ENCODE measurements at places on chromosomes 4 and X.

DNA sequence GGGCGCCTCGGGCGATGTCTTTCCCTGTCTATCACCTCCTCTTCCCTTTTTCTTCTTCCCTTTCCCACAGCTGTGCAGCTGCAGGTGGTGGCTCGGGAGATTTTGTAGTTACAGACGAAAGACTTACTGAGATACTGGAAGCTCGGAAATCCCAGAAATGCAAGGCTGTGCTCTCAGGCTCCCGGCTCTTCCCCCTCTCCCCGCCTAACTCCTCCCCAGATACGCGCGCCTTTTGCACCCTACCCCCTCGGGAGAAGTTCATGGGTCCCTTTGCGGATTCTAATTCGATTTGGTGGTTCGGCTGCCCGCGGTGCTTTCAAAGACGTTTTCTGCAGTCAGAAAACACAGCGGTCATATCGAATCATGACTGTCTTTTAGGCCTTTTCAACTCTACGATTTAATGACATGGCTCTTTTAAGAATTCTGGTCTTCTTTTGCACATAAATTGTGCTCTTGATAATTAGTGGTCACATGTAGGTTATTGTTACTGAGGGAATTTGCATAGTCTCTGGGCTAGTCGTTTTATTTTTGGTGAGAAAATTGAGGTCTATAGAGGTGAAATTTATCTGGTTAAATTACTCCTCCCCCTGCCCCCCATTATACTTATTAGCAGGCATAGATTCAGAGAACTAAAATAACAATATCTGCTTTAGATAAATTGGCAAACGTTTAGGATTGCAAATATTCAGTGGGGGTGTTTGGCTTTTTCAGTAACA is 1.6 kb downstream of the SEPTIN11 start:
- no peak for DNase-seq

- no peak for DNase-seq
Observed at GRCh38 chr4:56246233-56246610, 141.1 kb downstream of the AASDH start.

DNA sequence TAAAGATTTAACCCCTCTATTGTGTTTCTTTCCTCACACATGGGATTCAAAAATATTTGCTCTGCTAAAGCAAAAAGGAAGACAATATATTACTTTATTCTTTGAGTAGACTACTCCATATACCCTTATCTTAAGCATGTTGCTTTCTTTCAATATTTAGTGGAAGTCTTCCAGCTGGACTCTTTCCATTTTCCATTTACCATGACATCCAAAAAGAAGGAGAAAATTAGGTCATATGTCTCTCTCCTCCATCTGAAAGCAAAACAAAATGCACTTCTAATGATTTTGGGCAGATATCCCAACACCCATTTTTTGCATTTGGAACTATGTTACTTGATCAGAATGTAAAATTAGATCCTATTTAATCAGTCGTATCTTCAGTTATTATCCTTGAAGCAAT is 1336.5 kb downstream of the PCDH19 start:
- no peak for DNase-seq

DNA sequence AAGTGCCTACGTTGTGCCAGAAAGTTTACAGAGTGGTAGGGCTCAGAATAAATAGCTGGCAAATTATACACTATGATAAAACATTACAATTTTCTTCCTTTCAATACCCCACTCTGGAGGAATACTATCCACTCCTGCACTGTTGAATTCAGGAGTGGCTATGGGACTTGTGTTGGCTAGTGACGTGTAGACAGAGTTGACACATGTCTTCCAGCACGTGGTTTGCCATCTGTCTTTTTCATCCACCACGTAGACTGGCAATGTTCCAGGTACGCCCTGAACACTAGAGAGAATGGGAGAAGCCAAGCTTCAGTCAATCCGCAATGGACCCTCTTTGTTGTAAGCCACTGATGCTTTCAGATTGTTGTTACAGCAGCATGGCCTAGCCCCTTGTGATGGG is 168.8 kb upstream of the RBPJ start:
- DNase-seq: no peak

DNA sequence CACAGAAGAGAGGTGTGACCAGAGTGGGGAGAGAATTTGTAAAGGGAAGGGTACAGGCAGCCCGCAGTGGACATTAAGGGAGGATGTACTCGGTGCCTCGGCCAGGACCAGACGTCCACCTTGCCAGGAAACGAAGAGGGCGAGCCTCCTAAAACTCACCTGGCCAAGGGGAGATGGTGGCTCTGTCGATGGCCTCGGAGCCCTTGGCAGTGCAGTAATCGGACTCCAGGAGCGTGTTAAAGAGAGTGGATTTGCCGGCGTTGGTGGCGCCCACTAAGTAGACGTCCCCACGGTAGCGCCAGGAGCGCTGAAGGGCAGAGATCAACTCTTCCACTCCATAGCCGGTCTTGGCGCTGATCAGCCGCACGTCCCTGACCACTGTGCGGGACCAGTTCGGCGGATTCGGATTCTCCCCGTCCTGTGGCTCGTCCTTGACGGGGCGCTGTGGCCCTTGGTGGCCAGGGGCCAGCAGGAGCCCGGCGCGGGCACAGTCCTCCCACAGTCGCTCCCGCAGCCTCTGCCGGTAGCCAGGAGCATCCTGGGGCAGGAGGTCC is 1.0 kb downstream of the NOA1 start:
- DNase-seq: no peak

DNA sequence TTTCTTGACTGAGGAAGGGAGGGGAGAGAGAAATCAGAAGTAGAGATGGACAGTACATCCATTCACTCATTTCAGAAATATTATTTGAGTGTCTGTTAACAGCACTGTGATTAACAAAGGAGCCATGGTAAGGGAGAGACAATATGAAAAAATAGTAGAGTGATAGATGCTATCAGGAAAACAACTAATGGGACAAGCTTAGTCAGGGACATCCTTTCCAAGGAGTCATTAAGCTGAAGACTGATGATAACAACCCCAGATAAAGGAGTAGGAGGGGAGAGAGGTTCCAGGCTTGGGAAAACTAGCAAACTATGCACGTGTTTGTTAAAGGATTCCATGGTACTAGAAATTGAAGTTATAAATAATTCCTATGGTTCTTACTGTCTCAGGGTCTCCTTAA is 122.2 kb downstream of the CBR4 start:
- DNase-seq: no peak

DNA sequence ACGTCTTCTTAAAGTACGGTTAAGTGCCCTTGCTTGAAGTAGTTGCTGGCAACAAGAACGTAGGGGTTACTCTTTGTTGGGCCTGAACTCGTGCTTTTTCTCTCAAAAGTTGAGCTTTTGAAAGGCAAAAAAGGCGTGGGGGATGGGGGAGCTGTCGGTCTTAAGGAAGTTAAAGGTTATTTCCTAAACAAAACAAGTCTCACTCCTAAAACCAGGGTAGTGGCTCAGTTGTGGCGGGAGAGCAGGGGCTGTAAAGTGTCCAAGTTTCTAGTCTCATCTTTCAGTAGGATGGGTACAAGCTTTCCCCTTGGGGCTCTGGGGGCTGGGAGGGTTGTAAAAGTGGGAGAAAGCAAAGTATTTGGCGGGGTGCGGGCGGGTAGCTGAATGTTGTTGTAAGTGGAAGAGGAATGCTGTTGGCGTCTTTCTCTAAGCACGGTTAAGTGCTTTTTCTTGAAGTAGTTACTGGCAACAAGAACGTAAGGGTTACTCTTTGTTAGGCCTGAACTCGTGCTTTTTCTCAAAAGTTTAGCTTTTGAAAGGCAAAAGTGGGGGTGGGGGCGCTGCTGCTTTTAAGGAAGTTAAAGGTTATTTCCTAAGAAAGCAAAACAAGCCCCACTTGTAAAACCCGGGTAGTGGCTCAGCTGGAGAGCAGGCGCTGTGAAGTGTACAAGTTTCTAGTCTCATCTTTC is 904 bp upstream of the WDR1 start:
- DNase-seq: peak; percentile 95
